ENCODE measurements at places on chromosomes 7 and 10. TPM values are rescaled to one million over a fixed set of nuclear protein-coding genes. Genes with fewer than 3 reads are reported as not detected.

DNA sequence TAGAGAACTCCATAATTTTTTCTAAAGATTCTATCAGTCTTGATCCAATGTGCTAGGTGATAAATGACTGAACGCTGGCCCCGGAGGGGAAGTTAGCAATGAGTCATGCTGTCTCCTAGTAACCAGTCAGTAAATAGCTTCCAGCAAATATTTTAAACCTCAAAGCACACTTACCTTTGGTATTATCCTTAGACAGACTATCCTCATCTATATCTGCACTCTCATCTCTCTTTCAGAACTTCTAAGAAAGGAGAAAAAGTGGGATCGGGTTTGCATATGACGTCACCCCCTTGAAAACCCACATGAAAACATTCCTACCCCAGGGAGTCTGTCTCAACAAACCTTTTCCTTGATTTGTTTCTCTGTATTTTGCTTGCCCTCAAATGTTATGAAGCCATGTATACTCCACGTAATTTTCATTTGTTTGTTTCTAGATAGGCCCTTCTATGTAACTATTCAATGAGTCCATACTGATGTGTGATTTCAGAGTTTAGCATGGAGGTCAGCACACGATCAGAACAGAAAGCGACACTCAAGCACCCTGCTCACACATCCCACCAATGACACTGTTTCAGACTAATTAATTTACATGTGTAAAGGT is 174.9 kb upstream of the NRP1 start:
- DNase-seq, result no peak

Gene AGR2
- not detected for total RNA-seq

DNA sequence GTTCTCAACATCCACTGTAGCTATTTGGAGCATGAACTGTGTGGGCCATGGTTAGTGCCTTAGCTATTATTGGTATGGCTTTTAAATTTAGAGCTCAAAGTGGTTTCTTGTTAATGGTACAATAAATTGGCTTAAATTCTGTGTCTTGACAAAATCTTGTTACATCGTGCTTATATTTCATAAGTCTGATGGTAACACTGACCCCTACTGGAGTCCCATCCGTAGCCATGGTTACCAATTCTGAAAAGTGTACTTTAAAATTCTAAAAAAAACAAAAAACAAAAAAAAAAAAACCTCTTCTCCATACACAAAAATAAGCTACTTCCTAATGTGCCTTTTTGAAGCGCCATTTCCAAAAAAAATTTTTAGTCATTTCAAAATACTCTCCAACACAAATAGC is 6.4 kb upstream of the RPP30 start:
- no peak for DNase-seq

- DNase-seq, result no peak
These were observed 65.9 kb downstream of the PDGFA start for GRCh38 chr7:453597-454306.

GRCh38 chr7:74304550-74304949 is 15.3 kb downstream of the CLIP2 start:
- DNase-seq, result no peak

Gene ASZ1
- not detected for total RNA-seq

GRCh38 chr7:28140979-28141378 is 39.6 kb downstream of the JAZF1 start:
- DNase-seq, result no peak

DNA sequence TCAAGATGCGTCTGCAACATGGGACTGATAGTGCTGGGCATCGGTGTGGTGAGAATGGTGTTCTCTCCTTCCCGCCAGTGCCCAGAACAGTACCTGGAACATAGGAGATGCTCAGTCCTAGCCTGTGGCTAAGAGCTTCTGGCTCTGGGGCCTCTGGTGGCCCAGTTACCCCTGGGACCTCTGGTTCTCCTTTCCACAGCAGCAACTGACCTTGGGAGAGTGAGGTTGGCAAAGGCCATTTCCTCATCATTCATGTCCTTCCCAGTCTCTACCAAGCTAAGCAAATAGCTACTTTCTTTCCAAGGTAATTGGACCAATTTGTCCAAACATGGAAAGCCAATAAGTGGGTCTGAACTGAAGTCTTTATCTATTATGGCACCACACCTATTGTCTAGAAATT is 11.6 kb upstream of the GOLGA7B start:
- no peak for DNase-seq

Gene CADPS2
- not detected for total RNA-seq

Data from T-helper 17 cell (primary cell).